GM12864 (cell line): ENCODE measurements at places on chromosomes 5 and 9.

GRCh38 chr9:137791947-137792346, 85.6 kb upstream of the CACNA1B start:
- no peak for DNase-seq

DNA sequence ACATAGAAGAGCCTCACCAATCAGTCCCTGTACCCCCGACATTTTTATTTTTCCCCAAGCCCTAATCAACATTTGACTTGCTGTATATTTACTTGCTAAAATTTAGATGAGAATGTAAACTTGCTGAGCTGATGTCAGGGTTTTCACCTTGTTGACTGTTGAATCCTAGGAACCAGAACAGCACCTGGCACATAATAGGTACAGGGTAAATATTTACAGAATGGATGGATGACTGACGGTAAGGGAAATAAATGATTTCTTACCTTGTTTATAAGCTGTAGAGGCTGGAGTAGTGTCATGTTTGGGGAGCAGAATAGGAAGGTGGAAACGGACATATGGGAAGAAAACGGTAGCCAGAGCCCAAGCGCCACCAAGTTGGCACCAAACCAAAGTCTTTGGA, 107.0 kb upstream of the NUDT12 start:
- no peak for DNase-seq

DNA sequence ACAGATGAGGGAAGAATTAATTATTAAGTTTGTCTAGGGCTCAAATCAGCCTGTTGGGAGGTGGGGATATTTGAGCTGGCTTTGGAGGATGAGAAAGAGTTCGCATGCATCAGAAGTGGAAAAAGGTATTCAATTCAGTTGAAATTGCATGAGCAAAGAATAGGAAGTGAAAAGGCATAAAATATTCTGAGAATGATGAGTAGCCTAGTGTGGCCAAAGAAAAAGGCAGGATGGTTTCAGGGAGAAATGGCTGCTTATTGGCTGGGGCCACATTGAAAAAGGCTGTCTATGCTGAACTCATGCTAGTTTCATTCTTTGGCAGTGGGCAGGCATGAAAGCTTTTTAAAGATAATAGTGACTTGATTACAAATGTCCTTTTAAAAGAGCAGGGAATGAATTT, 235.4 kb upstream of the RIOK2 start:
- peak; percentile 30 for DNase-seq

- no peak for DNase-seq
These were observed 806 bp upstream of the CDC42SE2 start for GRCh38 chr5:131262953-131263541.

DNA sequence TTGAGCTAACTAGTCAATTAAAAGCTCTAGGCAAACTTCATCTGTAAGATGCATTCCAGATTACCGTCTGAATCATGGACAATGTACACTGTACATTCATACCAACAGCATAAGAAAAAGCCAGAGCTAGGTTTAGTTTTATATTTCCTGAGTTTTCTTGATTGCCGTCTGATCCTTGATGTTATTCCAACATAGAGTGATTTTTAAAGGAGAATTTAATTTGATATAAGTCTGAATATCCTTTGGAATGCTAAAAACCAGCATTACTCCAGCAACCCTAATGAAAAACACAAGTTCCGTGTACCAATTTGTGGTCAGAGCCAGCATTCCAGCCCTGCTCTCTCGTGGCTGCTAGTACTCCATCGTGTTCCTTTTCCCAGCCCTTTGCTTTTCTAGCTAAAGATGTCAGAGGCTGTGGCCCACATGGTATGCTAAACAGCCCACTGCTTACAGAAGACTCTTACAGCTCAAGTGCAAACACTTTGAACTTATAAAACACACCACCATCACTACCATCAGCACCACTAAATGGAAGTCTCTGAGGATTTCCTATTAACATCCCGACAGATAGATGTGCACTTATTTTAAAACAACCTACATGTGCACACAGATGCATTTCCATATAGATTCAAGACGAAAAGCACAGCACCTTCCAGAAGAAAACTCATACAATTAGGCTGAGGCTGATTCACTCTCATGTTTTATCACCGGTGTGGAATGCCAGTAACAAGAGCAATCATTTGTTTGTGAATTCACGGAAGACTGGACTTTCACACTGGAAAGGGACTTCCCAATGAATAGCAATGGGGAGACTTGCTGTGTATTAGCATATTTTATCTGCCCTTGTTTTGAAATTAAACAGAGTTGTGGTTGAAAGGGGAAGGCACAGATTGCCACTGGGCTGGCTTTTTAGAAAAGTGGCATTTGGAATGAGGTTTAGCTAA, 246.9 kb upstream of the GAS1 start:
- DNase-seq = no peak

- DNase-seq = no peak
These were observed 209.5 kb upstream of the S1PR3 start for GRCh38 chr9:88781628-88782391.

DNA sequence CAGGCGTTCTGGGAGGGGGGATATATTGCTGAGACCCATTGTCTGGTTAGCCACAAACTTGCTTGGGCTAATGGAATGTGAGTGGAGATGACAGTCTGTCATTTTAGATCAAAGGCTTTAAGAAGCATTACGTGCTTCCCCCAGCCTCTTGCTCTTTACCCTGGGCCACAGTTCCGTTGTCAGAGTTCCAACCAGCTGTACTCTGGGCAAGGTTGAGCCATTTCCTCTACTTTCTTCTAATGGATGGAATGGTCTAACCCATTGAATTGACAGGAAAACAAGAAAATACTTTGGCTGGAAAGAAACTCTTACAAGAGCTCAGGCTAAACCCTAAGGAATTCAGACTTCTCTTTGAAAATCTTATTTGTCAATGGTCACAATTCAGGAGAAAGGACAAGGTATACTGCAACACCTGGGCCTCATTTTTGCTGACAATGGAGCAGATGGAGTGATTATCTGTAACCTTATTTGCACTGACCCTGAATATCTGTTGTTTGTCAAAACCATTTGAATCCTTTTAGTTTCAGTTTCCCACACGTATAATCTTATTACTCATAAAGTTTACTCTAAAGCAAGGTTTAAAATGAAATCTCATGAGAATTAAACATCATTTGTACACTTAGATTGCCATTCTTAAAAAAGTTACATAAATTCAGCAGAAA, 231.4 kb downstream of the PDE4D start:
- no peak for DNase-seq

DNA sequence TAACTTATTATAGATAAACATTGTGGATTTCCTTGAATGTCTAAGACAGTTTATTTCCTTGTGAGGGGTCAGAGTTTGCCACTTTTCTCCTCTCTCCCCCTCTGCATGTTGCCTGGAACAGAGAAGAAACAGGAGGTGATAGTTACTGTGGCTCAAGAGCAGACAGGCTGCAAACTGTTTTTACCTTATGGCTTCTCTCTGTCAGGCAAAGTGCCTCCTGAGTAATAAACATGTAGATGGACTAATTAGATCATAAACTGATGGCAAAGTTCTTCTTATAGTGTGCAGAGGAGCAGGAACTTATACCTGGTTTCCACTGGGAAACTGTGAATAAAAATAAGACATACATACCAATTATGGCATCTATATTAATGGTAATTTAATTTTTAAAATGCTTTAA, 133.1 kb upstream of the CDH12 start:
- no peak for DNase-seq

DNA sequence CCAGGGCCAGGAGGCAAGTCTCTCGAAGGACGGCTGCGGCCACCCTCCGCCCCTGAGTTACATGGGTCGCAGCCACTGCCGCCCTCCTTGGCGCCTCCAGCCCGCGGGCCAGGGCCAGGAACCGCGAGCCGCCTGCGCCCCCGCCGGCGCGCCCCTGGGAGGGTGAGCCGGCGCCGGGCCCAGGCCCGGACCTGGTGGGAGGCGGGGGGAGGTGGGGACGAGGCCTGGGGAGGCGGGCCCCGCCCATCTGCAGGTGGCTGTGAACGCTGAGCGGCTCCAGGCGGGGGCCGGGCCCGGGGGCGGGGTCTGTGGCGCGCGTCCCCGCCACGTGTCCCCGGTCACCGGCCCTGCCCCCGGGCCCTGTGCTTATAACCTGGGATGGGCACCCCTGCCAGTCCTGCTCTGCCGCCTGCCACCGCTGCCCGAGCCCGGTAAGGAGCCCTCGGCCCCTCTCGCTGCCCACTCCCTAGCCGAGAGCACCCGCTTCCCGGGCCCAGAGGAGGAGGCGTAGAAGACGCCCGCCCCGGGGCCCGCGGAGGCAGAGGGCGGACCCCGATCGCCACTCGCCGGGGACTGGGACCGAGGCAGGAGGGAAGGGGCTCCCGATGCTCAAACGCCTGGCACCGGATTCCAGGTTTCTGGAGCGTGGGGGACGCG, at the start of gene ASS1:
TSS of gene ASS1 (plus strand) at position 397 of the 657 bp plus-strand sequence. CDS start 7,268 bp downstream, outside the sequence.
- DNase-seq = no peak

- DNase-seq = no peak
These were observed 64.5 kb downstream of the NSUN2 start for GRCh38 chr5:6568383-6568782.

DNA sequence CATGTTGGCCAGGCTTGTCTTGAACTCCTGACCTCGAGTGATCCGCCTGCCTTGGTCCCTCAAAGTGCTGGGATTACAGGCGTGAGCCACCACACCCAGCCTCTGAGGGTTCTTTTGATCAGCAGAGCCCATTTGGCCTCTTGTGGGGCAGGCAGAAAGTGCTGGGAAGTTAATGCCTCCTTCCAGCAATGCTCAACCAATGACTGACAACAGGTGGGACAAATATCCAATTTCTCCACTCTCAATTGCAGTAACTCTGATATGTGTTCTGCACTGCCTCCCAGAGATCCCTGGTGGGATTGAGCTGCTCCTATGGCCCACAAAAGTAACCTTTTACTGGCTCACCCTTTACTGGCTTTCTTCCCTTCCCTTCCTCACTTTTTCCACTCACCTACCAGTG, 79.9 kb upstream of the APC start:
- DNase-seq = no peak

GRCh38 chr5:137648361-137648760, 87.5 kb downstream of the KLHL3 start:
- no peak for DNase-seq

DNA sequence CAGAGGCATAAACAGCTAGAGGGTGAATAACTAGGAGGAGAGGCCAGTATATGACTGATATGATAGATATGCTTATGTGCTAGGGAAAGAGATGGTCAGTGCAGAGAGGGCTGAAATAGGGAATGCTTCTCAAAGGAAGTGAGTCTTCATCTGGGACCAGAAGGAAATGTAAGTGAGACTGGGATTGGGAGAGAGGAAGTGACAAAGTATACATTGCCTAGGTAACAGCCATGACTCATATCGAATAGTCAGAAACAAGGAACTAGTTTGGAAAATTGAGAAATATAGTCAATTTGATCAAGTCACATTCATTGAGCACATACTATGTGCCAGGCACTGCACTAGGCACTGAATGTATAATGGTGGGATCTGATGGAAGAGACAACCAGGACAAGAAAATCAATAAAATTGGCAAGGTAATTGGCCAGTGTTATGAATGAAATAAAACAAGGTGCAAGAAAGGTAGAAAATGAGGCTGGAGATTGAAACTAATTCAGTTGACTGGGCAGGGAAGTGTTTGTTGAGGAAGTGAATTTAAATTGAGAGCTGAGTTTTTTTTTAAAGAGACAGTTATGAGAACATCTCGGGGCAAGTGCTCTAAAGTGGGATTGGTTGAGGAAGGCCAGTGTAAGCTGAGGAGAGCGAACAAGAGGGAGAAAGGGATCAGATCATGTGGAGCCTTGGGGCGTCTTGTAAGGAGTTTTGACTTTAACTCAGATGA, 4.3 kb downstream of the ERAP2 start:
- no peak for DNase-seq

GRCh38 chr5:13746026-13746425, 198.5 kb downstream of the DNAH5 start:
- no peak for DNase-seq

DNA sequence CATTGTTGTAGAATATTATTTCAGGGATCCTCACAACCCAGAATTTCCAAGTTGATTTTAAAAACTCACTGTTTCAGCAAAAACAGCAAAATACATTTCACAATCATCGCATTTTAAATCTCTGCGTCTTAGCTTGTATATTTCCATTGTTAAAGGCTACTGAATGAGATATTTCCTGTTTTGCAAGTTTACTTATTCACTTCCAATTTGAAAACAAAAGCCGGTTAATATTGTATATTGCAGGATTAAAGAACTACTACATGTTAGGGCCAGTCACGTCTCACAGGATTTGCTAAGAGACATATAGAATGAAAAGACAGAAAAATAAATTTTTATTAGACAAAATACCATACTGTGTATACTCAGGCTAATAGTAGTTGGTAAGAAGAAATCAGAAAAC, 395.9 kb upstream of the CDH9 start:
- DNase-seq = no peak

GRCh38 chr9:2270565-2270964, 255.4 kb downstream of the SMARCA2 start:
- DNase-seq = no peak

DNA sequence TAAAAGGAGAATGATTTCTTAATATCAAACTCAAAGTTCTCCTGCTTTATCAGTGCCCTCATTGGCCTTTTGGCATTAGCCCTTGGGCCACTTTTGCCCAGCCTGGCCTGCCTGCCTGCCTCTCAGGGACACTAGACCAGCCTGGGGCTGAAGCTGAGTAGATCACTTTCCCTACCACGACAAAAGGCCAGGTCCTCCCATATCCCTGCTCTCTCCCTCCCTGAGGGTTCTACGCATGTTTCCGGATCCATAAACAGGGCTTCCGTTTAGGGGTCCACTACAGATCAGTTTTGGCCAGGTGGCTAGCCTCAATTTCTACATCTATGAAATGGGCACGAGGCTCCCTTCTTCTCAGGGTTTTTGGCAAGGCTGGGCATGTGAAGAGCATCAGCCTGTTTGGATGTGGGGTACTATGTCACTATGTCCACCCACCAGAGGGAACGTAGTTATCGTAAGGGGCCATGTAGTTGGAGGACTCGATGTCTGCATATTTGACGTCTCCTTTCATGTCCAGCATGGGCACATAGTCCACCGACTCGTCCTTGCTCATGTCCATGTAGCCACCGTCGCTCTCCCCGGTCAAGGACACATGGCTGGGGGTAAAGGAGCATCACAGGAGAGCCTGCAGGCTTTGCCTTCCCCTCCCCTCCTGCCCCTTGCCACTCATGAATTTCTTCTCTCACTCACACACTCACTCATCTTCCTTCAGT, 34.0 kb downstream of the PDGFRB start:
- DNase-seq = no peak

GRCh38 chr5:110735556-110735955, 3.3 kb upstream of the SLC25A46 start:
- no peak for DNase-seq

- no peak for DNase-seq
These were observed 748.5 kb upstream of the CDH10 start for GRCh38 chr5:25393256-25393655.

- no peak for DNase-seq
These were observed 79.2 kb downstream of the RGS3 start for GRCh38 chr9:113542741-113543140.

- DNase-seq = no peak
These were observed 65.4 kb upstream of the ARAP3 start for GRCh38 chr5:141747152-141748141.

GRCh38 chr9:76459694-76460635, 983 bp downstream of the GCNT1 start:
- DNase-seq = no peak

DNA sequence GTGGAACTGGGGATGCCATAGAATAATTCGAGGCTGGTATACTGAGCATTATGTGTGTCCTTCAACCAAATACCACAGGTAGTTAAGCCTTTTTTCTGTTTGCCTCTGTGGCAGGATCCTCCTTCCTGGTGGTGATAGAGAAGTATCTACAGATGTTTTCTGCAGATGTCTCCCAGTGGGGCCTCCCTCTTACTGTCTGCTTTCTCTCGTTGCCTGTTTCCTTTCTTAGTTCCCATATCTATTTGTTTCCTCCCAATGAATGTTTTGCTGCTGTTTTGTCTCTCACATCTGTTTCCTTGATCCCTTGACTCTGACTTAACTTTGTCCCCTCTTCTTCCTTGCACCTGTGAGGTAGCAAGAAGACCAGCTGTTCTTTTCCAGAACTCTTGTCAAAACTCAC, 130.9 kb upstream of the NUDT12 start:
- DNase-seq = no peak
